ENCODE measurements at places on chromosomes 7 and 10. TPM values are rescaled to one million over a fixed set of nuclear protein-coding genes. Genes with fewer than 3 reads are reported as not detected.

SLC18A2 gene
- total RNA-seq: 0.35 TPM

SLC16A9 gene
- total RNA-seq: 7.0 TPM

- H3K4me3 ChIP-seq: no peak within 1 kb of the TSS
- no peaks in the 10 kb centered on the region for H3K27me3 ChIP-seq
- no peak within 1 kb of the TSS for H3K27ac ChIP-seq
These were observed at the start of gene PCDH15 for GRCh38 chr10:54800741-54801421. TSS of gene PCDH15 (minus strand) at chr10:54801231. CDS start at chr10:54664262, 136,969 bp downstream.

- H3K27me3 ChIP-seq: no peaks in the 10 kb centered on the region
- no peaks in the 10 kb centered on the region for H3K4me1 ChIP-seq
- no peak overlapping the region for H3K27ac ChIP-seq
- H3K36me3 ChIP-seq: no peaks in the 10 kb centered on the region
- DNase-seq: no peak
These were observed 41.7 kb downstream of the NPY start for GRCh38 chr7:24325708-24326107.

HOXA2 gene
- total RNA-seq: 0.71 TPM

DNA sequence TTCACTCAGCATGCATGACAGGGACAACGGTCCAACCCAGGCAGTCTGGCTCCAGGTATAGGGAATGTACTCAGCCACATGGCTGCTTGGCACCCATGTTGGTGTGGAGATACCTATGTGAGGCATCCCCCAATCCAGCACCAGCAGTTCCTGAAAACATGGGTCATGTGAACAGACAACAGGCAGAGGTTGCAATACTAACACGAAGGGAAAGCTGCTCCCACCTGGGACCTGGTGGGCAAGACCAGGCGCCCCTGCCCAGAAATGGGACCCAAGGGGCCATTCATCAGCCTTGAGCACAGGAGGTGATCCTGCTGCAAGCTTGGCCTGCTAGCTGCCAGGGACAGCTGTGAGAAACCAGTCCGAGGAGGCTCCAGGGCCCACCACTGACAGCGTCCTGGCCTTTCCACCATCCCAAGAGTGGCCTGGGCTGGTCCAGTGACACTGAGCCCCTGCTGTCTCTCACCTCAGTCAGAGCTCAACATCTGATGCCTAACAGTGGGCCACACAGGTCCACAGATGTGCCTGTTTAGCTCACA is 142.3 kb downstream of the ARHGAP22 start:
- H3K4me1 ChIP-seq: peaks cover 30% of the 10 kb centered on the region
- peaks cover 25% of the 10 kb centered on the region for H3K27me3 ChIP-seq
- no peaks in the 10 kb centered on the region for H3K36me3 ChIP-seq
- no peak for DNase-seq
- H3K4me3 ChIP-seq: no peak overlapping the region

TTYH3 gene
- 21.1 TPM for total RNA-seq

WDFY4 gene
- total RNA-seq: 1.2 TPM

FRMPD2 gene
- total RNA-seq: 0.18 TPM

DNA sequence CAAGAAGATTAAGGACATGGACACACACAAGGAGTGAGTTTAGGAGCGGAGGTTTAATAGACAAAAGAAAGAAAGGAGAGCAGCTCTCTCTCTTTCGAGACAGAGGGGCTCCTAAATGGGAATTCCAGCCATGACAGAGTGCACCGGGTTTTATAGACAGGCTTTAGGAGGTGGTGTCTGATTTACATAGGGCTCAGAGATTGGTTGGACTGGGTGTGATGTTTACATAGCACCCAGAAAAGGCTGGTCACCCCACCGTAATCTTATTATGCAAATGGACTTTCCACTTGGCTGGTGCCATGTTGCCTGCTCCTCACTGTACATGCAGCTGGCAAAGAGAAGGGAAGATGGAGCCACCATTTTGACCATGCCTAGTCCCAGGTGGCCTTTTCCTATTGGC is 28.4 kb upstream of the MRC1 start:
- H3K36me3 ChIP-seq: no peaks in the 10 kb centered on the region
- H3K27ac ChIP-seq: no peak overlapping the region
- no peak overlapping the region for H3K4me3 ChIP-seq
- no peaks in the 10 kb centered on the region for H3K4me1 ChIP-seq
- no peaks in the 10 kb centered on the region for H3K27me3 ChIP-seq

DNA sequence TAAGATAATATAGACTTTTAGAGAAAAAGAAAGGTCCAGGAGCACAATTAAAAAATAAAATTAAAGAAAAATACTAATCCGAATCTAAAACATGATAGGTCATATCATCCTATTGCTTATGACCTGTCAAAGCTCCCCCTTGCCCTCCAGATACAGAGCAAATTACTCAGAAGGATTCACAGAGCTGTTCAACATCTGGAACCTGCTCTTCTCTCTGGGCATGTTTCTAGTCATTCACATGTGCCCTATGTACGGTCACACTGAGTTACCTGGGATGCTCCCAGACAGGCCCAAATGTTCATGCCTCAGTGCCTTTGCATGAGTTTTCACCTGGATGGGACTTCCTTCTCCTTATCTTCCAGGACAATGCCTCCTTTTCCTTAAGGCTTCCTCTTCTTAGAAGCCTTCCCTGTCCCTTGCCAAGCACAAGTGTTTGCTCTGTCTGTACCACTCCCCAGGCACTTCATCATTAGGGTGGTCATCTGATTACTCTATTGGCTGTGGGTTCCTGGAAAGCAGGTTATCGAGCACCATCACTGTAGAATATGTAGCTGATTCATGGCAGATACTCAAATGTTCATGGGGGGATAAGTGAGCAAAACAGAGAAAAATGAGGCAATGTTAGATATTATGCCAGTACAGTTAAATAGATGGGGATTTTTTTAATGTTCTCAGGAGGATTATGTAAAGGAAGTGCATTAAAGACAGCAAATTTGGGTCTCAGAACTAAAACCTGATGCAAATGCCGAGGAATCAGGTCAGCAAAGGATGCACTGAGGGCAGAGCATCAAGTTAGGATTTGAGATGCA is 12.0 kb upstream of the AOAH start:
- no peaks in the 10 kb centered on the region for H3K4me1 ChIP-seq
- H3K27ac ChIP-seq: no peak overlapping the region
- H3K4me3 ChIP-seq: no peak overlapping the region
- no peak for DNase-seq
- H3K36me3 ChIP-seq: no peaks in the 10 kb centered on the region
- H3K27me3 ChIP-seq: peaks cover 2% of the 10 kb centered on the region

ZNF425 gene
- total RNA-seq: 3.4 TPM

- DNase-seq: no peak
- no peaks in the 10 kb centered on the region for H3K27me3 ChIP-seq
- H3K4me1 ChIP-seq: no peaks in the 10 kb centered on the region
- H3K27ac ChIP-seq: no peak overlapping the region
- no peak overlapping the region for H3K4me3 ChIP-seq
These were observed 47.7 kb upstream of the GTF2IRD1 start for GRCh38 chr7:74405899-74406512.

KAZALD1 gene
- 60.2 TPM for total RNA-seq

GRCh38 chr10:27457966-27458365 is 46.1 kb upstream of the RAB18 start:
- no peaks in the 10 kb centered on the region for H3K36me3 ChIP-seq
- H3K4me3 ChIP-seq: no peak overlapping the region
- no peak overlapping the region for H3K27ac ChIP-seq
- H3K27me3 ChIP-seq: no peaks in the 10 kb centered on the region
- H3K4me1 ChIP-seq: no peaks in the 10 kb centered on the region
- DNase-seq: no peak

DNA sequence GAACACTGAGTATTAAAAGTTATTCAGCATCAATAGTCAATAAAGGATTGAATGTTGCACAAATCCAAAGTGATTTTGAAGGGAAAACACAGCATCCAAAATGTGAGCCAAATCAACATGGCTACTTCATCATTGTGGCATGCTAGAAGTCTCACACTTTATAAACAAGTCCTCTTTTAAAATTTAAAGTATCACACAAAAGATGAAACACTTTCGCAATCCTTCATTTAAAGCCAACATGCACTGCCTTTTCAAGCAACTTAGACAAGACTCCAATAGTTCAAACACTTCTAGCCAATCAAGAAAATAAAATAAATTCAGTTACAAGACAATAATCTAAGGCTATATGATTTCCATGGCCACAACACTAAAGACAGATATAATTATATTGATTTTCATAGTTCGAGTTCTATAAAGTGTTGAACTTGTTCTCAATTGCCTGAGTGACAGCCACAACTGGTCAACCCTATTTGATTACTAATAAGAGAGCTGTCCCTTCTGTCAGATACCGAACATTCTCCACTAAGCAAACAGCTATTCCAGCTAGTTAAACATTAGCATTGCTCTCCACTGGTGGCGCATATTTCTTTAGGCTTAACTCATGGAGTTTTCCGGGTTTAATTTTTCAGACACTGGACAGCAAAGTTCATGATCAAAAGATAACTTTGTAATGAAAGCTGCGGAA is 8.3 kb downstream of the EBF3 start:
- DNase-seq: peak; percentile 93
- H3K4me1 ChIP-seq: peaks cover 40% of the 10 kb centered on the region
- peaks cover 27% of the 10 kb centered on the region for H3K36me3 ChIP-seq
- H3K27ac ChIP-seq: peak overlapping the region; percentile 93

DNA sequence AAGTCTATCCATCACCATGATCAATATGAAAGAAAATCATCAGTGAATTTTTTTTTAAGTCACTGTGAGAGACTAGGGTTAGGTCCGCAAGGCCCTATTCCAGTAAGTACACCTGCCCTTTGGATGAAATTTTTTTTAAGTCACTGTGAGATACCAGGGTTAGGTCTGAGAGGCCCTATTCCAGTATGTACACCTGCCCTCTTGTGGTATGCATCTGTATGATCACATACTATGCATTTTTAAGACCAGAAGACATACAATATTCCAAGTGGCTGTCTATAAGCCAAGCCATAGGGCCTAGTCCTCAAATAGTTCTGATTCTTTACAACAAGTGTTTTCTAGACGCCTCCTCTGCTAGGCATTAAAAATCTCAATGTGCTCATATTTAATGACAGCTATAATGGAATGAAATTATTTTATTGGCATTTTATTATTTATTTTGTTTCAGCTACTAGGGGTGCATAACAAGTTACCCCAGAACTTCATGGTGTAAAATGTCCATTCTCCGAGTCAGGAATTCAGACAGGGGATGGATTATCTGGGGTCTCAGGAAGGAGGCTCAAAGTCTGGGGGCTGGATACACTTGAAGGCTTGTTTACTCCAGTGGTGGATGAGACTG is 53.1 kb downstream of the TEX36 start:
- no peaks in the 10 kb centered on the region for H3K36me3 ChIP-seq
- no peak overlapping the region for H3K4me3 ChIP-seq
- peaks cover 6% of the 10 kb centered on the region for H3K27me3 ChIP-seq
- DNase-seq: peak; percentile 46

GRCh38 chr7:133436014-133436428 is 183.1 kb downstream of the EXOC4 start:
- peak; percentile 11 for DNase-seq
- H3K4me1 ChIP-seq: no peaks in the 10 kb centered on the region
- H3K27me3 ChIP-seq: no peaks in the 10 kb centered on the region

DNA sequence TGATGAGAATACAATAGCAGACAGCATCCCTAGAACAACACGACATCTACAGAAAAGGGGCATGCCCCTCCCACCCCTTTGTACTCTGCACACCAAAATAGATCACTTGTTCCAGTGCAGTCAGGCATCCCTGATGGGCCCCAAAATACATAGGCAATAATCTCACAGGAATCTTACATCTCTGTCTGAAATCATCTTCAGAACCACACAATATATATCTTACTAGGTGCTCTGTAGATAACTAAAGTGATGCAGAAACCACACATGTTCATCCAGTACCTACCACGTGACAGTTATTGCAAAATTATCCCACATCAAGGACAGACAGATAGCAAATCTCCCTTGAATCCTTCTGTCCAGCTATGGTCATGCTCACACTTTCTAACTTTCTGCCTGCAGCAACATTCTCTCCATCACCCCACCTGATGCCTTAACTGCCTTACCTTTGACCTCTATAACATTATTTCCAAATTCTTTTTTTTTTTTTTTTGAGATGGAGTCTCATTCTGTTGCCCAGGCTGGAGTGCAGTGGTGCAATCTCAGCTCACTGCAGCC is 30.7 kb downstream of the ST8SIA6 start:
- H3K27ac ChIP-seq: no peak overlapping the region
- no peaks in the 10 kb centered on the region for H3K27me3 ChIP-seq
- H3K36me3 ChIP-seq: no peaks in the 10 kb centered on the region
- no peak overlapping the region for H3K4me3 ChIP-seq
- DNase-seq: no peak

DNA sequence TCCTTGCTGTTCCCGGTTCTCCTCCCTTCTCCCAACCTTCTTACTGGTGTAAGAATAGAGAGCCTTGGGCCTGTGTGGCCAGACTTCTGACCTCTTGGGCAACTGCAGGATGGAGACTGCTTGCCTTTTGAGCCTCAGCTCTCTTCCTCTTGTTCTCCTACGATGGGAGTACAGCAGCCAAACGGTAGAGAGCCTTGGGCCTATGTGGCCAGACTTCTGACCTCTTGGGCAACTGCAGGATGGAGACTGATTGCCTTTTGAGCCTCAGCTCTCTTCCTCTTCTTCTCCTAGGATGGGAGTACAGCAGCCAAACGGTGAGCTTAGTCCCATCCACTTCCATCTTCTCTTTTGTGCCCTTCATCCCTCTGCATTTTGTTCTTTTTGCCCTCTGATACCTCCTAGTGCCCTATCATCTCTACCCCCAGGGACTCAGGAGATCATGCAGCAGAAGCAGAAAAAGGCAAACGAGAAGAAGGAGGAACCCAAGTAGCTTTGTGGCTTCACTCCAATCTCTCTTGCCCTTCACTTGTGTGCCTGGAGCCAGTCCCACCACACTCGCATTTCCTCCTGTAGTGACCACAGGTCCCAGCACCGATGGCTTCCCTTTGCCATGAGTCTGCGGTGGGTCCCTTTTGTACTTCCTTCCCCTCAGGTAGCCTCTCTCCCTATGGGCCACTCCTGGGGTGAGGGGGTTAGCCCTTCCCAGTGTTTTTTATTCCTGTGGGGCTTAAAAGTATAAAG is 15.3 kb downstream of the SLC25A13 start:
- H3K36me3 ChIP-seq: peaks cover 8% of the 10 kb centered on the region
- H3K4me3 ChIP-seq: no peak overlapping the region
- H3K4me1 ChIP-seq: no peaks in the 10 kb centered on the region
- no peak for DNase-seq

GRCh38 chr10:29876008-29876555 is 183.3 kb downstream of the JCAD start:
- no peaks in the 10 kb centered on the region for H3K27me3 ChIP-seq
- H3K27ac ChIP-seq: no peak overlapping the region
- no peak overlapping the region for H3K4me3 ChIP-seq
- DNase-seq: no peak
- H3K4me1 ChIP-seq: peaks cover 3% of the 10 kb centered on the region
- H3K36me3 ChIP-seq: no peaks in the 10 kb centered on the region

FEZF1 gene
- not detected for total RNA-seq

HHEX gene
- 3.6 TPM for total RNA-seq

CPXM2 gene
- total RNA-seq: 3.9 TPM

SLC13A1 gene
- not detected for total RNA-seq

Data from muscle of leg (tissue), 16 donors.